ENCODE measurements at places on chromosomes 6 and 20. TPM values are rescaled to one million over a fixed set of nuclear protein-coding genes. Genes with fewer than 3 reads are reported as not detected.
A peak's percentile ranks its signal among the peaks of the same experiment; 100 is the strongest.

Gene PRDM13
- not detected for total RNA-seq

- no peak for DNase-seq
- H3K27me3 ChIP-seq, result no peaks in the 10 kb centered on the region
- H3K27ac ChIP-seq, result peak overlapping the region; percentile 99
- no peak overlapping the region for H3K4me3 ChIP-seq
Measured at GRCh38 chr6:113630738-113631535, 226.2 kb upstream of the MARCKS start.

Gene DSP
- total RNA-seq, result 471 TPM

GRCh38 chr20:46378412-46379009 lies 27.9 kb downstream of the ELMO2 start:
- peaks cover 45% of the 10 kb centered on the region for H3K36me3 ChIP-seq
- no peak for DNase-seq
- H3K27me3 ChIP-seq, result no peaks in the 10 kb centered on the region
- no peak overlapping the region for H3K27ac ChIP-seq
- no peak overlapping the region for H3K4me3 ChIP-seq

DNA sequence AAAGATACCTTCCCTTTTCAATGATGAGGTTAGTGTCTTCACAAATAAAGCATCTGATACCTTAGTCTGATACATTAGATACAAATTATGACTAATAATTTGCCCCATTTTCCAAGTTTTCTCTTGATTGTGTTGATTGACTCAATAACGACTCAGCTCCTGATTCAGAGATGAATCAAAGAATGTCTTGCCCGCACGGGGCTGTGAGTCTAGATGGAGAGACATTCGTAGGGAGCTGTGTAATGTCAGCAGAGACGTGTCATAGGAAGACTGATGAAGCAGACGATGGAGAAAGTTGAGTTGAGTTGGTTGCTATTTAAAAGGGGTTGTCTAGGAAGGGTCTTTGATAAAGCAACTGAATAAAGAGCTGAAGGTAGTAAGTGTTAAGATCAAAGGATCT lies 78.2 kb downstream of the TSHZ2 start:
- no peaks in the 10 kb centered on the region for H3K36me3 ChIP-seq
- DNase-seq, result no peak
- no peak overlapping the region for H3K4me3 ChIP-seq
- no peaks in the 10 kb centered on the region for H3K4me1 ChIP-seq
- H3K27me3 ChIP-seq, result no peaks in the 10 kb centered on the region

DNA sequence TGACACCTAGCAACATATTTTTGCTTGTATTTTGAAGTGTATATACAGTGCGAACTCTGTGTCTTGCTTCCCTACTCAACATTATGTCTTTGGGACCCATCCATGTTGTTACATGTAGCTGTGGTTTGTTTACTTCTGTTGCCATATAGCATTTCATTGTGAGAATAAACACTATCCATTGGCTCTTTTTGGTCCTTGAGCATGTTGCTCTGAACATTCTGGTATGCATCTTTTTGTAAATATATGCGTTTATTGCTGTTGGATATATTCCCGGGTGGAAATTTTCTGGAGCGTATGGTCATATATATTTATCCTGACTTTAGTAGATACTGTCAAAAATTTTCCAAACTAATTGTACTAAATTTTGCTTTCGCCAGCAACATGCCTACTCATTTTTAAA lies 222.5 kb upstream of the SPTLC3 start:
- no peaks in the 10 kb centered on the region for H3K36me3 ChIP-seq
- no peak overlapping the region for H3K27ac ChIP-seq
- no peaks in the 10 kb centered on the region for H3K4me1 ChIP-seq
- no peak for DNase-seq

All from chondrocyte (in vitro differentiated cells).